HT1080 (cell line): ENCODE measurements at places on chromosomes 5 and 9. TPM values are rescaled to one million over a fixed set of nuclear protein-coding genes. Genes with fewer than 3 reads are reported as not detected.

Gene CAMK2A
- not detected in 2 replicates for total RNA-seq

GRCh38 chr5:112183103-112183711, 235.9 kb downstream of the EPB41L4A start:
- DNase-seq = peak; percentile 59

- DNase-seq = no peak
These were observed 172.9 kb upstream of the ANKH start for GRCh38 chr5:15044521-15044920.

DNA sequence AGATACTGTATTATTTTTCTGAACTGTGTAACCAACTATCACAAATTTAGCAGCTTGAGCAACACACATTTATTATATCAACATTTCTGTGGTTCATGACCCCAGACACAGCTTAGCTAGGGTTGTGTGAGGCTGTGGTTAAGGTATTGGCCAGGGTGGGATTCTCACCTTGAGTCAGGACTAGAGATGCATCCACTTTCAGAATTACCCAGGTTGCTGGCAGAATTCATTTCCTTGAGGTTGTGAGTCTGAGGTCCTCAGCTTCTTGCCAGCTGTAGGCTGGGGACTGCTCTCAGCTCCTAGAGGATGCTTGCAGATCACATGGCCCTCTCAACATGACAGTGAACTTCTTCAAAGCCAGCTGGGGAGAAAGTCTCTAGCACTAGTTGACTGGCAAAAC, 122.5 kb upstream of the RASGRF2 start:
- DNase-seq = no peak

- DNase-seq = no peak
These were observed 22.5 kb upstream of the S1PR3 start for GRCh38 chr9:88968799-88969198.

Gene HSD17B4
- 62.6 and 90.6 TPM in 2 replicates for total RNA-seq

DNA sequence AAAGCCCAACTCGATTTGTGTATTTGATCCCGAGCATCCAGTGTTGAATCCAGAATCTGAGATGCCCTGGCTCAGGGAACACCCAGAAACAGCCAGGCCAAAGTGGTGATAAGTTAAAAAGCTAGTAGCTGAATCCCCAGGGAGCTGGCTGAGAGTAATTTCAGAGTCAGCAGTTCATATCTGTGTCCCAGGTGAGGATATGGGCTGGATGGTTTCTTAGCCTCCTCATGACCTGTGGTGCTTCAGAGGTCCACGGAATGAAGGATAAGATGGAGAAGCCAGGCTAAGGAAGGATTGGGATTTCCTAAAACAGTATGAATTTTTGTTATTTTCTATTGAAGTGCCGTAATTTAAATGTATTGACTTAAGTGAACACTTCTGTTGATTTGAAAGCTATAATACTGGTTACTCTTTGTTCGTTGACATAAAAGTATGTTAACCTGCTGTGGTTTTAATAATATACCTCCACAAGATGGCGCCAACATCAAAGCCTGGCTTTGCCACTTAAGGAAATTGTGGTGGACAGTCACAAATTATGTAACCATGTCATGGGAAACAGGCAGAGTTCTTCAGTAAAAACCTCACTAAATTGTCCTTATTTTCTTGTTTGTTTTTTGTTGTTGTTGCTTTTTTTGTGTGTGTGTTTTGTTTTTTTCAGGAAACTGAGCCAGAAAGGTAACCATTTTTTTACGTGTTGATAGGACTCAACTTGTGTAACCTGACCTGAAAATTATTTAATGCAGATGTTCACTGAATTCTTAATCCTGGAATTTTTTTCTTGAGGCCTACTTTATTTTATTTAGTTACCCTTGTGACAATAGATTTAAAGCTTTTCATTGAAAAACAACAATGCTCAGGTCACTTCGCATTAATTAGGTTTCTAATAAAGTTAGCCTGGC, 11.4 kb downstream of the MTAP start:
- peak; percentile 56 for DNase-seq
